Urothelium cell line (cell line): ENCODE measurements at places on chromosomes 3 and 15.

DNA sequence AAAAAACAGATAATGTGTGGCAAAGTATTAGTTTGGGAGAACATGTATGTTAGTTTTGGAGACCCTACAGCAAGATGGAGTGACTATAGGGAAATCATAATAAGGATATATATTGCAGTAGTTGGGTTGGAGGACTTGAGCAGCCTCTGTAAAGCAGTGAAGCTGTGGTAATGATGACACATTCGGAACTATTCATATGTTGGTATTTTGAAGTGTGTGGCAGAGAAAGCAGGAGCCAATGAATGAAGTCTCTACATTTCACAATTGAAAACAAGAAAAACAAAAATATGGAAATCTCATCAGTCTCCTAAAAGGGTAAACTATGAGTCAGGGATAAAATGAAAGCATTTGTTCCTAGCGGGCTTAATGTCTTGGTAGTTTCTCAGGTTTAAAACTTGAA, 645.9 kb downstream of the OTOL1 start:
- no peak for DNase-seq

GRCh38 chr3:149296972-149297371, 36.5 kb downstream of the TM4SF18 start:
- no peak for DNase-seq

DNA sequence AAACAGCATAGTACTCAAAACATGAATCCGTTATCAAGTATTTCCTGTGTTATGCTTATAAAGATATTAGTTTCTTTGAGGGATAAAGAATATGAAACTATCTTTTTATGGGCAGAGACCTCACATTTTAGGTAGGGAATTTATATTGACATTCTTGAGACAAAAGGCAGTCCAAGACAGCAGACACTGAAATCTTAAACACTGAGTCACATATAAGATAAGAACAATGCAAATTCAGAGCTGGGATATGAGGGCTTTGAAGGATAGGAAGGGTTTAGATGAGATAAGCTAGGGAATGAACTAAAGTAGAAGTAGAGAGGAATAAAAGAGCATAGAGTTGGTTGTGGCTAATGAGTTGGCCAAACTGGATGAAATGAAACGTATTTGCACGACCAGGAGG, 58.4 kb downstream of the ASTE1 start:
- DNase-seq, result no peak

GRCh38 chr15:80424381-80424780, 20.2 kb downstream of the ARNT2 start:
- DNase-seq, result peak; percentile 64

DNA sequence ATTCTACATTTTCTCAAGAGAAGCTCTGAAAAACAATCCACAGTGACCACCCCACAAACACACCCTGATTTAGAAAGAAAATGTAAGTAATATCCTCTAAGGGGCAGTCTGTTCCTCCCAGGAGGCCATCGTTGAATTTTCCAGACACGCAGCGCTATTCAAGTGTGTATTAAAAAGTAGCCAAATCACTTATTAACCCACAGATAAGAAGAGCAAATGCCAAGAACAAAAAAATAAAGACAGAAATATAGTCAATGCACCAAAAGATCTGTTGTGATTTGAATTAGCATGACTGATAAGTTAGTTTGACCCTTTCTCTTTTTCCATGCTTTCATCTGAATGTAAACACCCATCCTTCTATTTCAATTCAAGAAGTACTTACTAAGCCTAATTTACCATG, 622.8 kb upstream of the ZNF385D start:
- no peak for DNase-seq

DNA sequence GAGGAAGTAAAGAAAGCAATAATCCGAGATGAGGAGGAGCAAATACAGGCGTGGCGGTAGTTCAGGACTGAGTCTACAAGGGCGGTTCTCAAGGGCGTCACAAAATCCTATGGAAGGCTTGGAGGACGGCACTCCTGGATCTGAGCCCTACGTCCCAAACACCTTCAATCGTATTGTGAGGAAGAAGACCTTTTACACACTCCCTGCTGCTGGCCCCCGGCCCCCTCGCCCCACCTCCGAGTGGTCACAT, 747 bp downstream of the PLD1 start:
- DNase-seq, result peak; percentile 26

GRCh38 chr3:10955711-10956453, 36.7 kb upstream of the SLC6A1 start:
- DNase-seq, result no peak

DNA sequence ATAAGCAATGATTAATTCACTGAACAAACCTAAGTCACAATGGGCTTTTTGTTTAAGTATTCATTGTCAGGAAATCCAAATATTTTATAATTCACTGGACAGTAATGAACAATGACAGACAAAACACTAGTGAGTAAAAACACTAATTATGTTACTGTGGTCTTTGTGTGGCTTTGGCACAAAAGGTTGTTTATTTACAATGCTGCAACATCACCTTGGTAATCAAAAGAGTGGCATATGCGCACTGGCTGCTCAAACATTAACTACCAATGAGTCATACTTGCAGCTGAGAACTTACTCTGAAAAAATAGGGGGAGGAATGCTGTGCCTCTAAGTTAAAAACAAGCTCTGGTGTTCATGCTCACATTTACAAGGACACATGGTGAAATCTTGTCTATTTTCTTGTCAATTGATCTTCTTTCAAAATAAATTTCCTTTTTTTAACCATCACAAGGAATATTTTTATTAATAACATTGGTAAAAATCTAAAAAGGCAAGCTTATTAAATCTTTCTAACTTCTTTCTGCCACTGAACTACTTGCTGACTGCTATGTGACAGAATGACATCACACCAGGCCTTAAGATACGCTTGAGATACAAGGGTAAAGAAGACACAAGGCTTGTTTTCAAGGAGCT, 85.2 kb upstream of the PPIB start:
- DNase-seq, result peak; percentile 86

GRCh38 chr3:51977446-51978142, 2.7 kb downstream of the ABHD14A start:
- DNase-seq, result no peak

DNA sequence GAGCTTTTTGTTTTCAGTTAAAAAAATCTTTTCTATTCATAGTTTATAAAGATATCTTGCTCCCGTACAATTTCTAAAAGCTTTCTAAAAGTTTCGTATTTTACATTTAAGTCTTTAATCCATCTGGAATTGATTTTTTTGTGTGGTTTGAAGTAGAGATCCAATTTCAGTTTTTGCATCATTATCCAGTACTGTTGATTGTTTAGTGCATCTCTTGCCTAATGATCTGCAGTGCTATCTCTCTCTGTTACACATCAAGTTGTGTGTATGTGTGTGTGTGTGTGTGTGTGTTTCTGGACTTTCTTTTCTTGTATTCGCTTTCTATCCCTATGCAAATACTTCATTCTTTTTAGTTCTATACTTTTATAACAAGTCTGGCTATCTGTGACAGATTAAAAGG, 605.8 kb upstream of the DPPA4 start:
- no peak for DNase-seq

DNA sequence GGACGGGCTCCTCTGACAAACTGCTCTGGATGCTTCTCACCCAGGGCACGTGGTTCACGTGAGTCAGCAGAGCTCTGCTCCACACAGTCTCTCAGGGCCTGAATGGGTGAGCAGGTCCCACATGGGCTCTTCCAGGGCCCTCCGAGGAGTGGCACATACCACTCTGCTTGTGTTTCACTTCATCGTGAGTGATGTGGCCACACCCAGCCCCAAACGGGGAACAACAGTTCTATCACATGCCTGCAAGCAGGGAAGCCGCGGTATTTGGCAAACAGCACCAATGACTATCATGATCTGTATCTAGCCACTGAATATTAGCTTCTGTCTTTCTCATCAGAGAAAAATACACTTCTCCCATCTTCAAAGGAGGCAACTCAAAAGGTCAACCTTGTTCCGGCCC, 352.8 kb downstream of the GABRG3 start:
- DNase-seq, result no peak

DNA sequence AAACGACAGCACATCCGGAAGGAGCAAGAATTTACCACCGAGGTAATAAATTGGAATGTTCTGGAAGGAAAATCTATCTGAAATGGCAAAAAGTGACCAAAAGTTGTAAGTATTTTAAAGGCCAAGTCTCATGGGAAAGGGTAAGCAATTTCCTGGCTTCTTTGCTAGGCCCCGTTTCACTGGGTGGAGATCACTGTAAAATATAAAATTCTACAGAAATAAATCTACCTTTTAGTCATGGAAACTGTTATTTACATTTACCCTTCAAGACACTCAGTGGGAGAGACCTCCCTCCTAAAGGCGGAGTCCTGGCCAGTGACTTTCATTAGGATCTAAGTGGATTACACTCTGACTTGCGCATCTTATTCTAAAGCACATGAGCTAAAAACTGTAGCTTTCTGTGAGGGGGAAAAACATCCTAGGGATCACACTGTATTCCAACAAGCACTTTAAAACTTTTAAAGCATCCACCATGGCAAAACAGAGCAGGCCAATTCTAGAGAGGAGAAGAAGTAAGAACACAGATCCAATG, 28.8 kb downstream of the LYZL4 start:
- DNase-seq, result no peak

GRCh38 chr15:90221246-90221900, 12.4 kb downstream of the CIB1 start:
- peak; percentile 75 for DNase-seq

GRCh38 chr3:196537319-196537984, 22.3 kb upstream of the SMCO1 start:
- peak; percentile 9 for DNase-seq

DNA sequence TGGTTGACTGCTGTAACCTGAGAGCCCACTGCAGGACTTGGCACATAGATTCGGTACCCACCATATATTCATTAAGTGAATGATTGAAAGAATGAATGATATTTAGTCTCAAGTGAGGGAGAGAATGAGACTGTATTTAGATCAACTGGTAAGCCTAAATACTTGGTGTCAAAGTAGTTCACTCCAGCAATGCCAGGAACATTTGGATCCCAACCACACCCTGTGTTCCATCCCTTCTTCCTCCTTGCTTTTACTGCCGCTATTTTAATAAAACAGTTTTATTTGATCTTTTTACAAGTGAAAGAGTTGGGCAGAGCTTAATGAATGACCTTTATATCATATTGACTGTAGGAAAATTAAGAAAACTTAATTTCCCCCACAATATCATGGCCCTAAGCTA, 473.6 kb upstream of the CBLB start:
- DNase-seq, result no peak

DNA sequence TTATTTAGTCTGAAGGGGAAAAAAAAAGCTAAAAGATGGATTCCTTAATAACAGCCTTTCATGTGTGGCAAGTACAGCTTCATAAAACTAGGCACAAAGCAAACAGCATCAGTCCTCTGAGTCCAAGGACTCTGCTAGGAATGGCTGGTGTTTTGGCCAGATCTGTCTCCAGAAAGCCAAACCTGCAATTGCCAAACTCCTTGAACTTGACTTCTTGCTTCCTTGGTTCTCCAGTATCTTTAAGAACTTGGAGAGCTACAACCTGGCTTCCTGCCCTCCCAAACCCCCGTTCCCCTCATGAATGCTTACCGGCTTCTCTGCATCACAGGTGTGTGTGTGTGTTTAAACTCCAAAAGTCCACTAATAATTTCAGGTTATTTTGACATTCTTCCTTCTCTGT, 1.6 kb upstream of the PLOD2 start:
- DNase-seq, result no peak

GRCh38 chr3:133655731-133656515, 5.8 kb downstream of the TOPBP1 start:
- DNase-seq, result no peak

GRCh38 chr15:33834892-33835743, 133.2 kb upstream of the CHRM5 start:
- DNase-seq, result no peak

DNA sequence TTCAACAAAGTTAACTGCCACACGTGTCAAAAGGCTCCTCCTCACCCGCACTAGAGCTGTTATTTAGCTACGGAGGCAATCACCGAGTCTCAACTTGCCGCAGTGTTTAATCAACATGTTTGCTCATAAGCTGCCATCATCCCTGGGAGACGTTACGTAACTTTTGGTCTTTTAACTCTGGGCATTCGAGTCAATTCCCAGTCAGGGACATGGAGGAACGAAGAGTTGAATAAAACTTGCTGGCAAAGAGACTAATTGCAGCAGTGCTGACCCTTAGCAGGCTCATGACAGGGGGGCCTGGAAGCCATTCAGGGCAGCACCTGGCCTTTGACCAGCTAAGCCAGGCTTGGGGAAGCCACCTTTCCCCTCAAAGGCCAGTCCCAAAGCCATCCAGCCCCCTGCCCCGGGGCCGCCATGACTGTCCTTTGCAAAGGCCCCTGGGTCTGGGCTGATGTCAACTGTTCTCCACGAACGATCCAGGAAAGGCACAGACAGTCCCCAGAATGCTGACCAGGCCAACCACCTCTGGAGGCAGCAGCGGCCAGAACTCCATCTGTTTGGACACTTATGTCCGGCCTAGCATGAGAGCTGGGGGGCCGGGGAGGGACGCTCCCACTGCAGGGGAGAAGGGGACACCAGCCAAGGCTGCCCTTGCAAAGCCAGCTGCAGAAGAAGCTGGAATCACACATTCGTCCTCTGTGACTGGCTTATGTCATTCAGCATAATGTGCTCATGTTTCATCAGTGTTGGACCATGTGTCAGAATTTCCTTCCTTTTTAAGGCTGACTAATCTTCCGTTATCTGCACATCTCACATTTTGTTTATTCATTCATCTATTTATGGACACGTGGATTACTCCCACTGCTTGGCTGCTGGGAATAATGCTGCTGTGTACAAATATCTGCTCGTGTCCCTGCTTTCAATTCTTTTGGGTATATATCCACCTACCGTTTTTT, 43.7 kb downstream of the PCSK6 start:
- DNase-seq, result peak; percentile 26

DNA sequence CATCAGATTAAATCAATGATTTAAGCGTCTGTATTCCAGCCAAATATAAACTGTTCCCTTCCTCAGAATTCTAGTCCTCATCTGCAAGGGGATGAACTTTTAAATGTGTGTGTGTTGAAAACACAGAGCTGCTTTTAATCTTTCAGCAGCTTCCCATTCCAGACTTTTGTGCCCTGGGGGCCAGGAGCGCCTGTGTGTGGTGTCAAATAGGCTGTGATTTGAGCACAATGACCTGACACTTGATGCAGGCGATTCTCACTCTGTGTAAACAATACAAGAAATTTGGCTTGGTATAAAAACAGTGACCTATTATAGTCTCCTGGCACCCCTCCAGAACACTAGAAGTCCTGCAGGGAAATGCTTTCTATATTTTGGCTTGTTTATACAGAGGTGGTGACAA, 274.6 kb upstream of the ROPN1 start:
- no peak for DNase-seq

- DNase-seq, result no peak
Measured at GRCh38 chr15:42085721-42086120, 8.6 kb downstream of the PLA2G4D start.
